ENCODE measurements at places on chromosomes 5 and 9.

GRCh38 chr9:91047993-91048607 lies 246.5 kb downstream of the SYK start:
- no peak for DNase-seq

- DNase-seq: no peak
These were observed 8.7 kb downstream of the PHF19 start for GRCh38 chr9:120868339-120868675.

- no peak for DNase-seq
These were observed 93.8 kb downstream of the TTC39B start for GRCh38 chr9:15213249-15213648.

DNA sequence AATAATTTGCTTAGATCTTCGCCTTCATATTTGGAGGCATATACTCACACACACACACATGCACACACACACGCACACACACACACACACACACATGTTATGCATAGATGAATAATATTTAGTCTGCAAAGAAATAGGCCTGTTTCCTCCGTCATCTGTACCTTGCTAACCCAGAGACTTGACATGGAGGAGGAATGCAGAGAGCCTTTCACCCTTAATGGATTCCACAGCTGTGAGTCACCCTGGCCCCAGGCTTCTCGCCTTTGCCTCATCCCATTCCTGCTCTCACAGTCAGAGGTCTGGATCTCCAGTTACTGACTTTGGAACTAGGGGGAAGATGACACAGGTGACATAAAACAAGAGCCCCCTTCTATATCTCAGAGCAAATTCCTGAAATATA lies 29.7 kb downstream of the ZNF462 start:
- DNase-seq: peak; percentile 95

- peak; percentile 12 for DNase-seq
These were observed 4.1 kb downstream of the SAXO1 start for GRCh38 chr9:19028835-19029451.
